Activated CD8-positive, alpha-beta memory T cell treated with anti-CD3 and anti-CD28 coated beads, Interleukin-2, amount 50 U/mL, for 48 hours (primary cell): ENCODE measurements at places on chromosomes 7 and 10.

GRCh38 chr10:89490596-89491335 is 44.6 kb downstream of the SLC16A12 start:
- no peak for DNase-seq

DNA sequence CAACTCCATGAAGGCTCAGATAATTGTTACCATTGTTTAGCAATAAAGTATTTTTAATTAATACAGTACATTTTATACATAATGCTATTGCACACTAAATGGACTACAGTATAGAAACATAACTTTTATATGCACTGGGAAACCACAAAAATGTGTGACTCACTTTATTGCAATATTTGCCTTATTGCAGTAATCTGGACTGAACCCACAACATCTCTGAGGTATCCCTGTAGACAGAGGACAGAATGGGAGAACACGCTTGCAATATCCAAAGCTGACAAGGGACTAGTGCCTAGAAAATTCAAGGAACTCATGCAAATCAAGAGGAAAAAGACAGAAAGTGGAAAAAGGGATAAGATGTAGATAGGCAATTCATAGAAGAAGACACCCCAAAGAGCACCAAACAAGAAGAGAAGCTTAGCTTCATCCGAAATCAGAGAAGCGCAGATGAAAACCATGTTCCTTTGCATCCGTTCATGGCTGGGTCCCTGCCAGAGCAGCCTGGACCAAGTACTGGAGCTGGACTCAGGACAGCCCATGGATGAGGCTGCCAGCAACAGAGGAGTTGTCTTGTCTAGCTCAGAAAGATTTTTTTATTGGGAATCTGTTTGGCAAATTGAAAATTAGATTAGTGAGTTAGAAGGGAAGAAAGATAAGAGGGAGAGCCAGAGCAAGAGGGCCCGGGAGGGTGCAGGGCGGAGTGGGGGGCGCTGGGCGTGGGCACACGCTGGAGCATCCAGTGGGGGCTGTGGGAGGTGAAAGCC is 16.0 kb upstream of the GALNTL5 start:
- no peak for DNase-seq

DNA sequence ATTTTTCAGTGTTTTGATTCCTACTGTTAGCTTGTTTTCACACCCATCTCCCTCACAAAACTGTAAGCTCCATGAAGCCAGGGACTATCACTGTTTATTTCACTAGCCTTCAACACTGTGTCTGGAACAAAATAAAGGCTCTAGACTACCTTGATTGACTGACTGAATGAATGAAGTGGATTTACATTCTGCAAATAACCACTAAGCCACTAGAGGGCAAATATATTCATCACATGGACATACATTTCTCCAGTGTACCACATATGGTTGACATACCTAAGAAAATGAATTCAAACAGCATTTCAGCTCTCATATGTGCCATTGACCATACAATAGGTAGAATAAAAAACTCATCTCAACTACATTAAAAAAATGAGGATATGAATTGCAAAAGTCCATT is 185.9 kb downstream of the RAB11FIP2 start:
- no peak for DNase-seq

DNA sequence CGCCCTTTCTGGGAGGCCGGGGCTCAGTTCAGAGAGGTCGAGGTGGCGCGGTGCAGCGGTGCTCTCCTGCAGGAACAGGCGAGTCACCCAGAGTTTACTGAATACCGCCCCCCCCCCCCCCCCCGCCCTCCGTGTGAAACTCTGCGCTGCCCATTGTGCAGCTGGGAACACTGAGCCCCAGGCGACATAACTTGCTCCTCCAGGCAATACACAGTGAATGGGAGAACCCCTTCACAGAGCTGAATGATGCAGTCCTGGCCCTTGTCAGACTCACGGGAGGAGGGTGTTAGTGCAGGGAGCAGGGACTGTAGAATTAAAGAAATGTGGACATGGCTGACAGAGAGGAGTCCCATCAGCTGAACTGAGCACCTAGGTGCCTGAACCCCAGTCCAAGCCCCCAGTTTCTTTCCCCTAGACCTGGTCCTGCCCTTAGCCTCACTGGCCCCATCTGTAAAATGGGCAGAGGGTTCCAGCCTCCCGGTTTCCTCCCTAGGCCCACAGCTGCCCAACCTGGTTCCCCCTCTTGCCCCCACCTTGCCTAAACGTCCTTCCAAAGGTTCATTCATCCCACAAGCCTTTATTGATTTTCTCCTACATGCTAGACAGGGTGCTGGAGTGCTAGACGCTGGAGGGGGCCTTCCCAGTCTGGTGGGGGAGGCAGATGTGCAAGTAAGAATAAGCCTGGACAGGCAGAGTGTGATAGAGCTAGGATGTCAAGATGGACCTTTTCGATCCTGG is 869 bp upstream of the LOXL4 start:
- peak; percentile 42 for DNase-seq
